ENCODE measurements at places on chromosomes 3 and 15.

- DNase-seq, result no peak
Measured at GRCh38 chr3:40432793-40433192, 24.3 kb upstream of the RPL14 start.

GRCh38 chr15:100108846-100109245, 232.9 kb downstream of the ADAMTS17 start:
- no peak for DNase-seq

DNA sequence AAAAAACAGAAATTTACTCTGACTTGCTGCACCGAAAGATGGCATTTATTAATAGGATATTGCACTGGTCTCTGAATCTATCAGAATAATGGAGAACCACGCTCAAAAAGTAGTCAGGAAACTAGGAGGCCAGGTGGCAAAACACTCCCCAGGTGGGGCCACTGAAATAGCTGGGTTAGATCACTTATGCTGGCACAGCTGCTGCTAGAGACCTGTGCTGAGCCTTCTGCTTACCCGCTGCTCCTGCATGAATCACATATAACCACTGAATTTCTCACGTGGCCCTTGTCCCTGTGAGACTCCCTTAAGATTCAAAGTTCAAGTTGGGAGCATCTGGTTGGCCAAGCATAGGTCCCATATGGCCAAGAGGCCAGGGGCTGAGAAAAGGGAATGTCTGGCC, 66.0 kb upstream of the OXTR start:
- no peak for DNase-seq

GRCh38 chr3:45966371-45966791, 23.1 kb downstream of the CXCR6 start:
- no peak for DNase-seq
